DMS153 (cell line): ENCODE measurements at places on chromosomes 12 and 14.

DNA sequence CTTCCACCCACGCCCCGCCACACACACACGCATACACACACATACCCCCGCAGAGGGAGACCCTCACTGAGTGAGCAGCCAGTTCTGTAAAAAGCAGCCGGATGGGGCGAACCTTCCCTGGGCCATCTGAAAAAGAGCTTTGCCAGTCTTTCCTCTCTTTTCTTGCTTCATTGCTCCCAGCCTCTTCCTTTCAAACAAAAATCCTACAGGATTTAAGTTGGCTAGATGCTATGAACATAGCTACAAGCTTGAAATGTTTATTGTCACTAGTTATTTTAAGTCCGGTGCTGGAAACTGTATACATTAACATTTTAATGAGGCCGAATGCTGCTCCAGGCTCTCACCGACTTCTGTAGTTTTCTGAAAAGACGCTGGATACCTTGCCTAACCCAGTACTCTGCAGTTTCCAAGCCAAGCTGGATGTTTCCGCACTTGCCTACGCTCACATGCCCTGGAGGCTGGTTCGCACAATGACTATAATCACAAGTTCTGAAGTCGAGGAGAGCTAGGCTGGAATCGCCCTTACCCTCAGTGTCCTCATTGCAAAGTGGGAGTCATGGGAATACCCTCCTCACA lies 39.2 kb downstream of the LTBP2 start:
- no peak for DNase-seq

GRCh38 chr14:52380294-52380693 lies 66.2 kb downstream of the PTGER2 start:
- no peak for DNase-seq

GRCh38 chr14:96634896-96635295 lies 132.7 kb downstream of the PAPOLA start:
- no peak for DNase-seq

DNA sequence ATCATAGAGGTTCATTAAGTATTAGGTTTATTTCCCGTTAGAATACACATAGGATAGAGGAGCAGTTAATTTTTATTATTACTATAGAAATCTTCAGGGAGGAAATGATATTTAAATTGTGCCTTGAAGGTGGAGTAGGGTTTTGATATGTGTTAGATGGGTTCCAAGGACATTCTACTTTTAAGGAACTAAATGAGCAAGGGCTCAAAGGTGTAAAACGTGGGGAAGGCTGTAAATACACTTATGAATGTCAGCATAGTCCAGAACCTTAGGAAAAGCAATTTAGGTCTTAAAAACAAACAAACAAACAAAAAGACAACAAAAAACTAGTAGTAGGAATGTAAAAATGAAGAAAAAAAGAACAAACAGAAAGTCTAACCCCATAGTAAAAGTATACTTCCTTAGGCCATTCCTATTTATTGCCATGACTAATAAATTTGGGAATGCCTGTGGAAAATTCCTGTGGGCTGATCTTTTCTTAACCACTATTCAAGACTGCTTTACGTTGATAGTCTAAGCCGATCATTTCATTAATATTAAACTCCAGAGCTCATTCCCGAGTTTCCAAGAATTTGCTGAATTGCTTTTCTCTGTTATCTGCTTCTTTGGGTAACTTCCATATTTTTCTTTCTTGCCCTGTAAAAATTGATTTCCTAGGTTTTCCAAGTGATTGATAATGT lies 180.3 kb downstream of the RAD51B start:
- no peak for DNase-seq

GRCh38 chr14:38038986-38039385 lies 168.7 kb upstream of the SSTR1 start:
- no peak for DNase-seq

DNA sequence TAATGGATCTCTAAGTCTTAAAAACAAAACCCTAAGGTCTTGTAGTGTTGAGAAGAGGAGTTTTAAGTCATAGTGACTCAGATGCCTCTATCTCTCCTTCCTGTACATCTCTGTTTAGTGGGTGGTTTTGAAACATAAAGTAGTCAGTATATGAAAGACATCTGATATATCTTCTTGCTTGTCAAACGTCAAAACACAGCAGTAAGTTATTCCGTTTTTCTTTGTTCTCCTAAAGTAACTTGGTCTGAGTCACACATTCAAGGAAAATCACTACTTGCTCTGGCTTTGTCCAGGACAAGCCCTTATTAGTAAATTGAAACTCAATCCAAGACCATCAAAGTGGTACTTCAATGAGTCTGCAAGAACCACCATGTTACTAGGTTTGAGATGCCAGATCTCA lies 1172.5 kb downstream of the BCL11B start:
- no peak for DNase-seq

GRCh38 chr14:51394384-51394783 lies 154.3 kb downstream of the TMX1 start:
- peak; percentile 73 for DNase-seq

GRCh38 chr12:89884952-89885351 lies 176.3 kb upstream of the ATP2B1 start:
- no peak for DNase-seq

- DNase-seq: peak; percentile 57
Observed at GRCh38 chr12:12334367-12335040, 15.5 kb downstream of the MANSC1 start.

DNA sequence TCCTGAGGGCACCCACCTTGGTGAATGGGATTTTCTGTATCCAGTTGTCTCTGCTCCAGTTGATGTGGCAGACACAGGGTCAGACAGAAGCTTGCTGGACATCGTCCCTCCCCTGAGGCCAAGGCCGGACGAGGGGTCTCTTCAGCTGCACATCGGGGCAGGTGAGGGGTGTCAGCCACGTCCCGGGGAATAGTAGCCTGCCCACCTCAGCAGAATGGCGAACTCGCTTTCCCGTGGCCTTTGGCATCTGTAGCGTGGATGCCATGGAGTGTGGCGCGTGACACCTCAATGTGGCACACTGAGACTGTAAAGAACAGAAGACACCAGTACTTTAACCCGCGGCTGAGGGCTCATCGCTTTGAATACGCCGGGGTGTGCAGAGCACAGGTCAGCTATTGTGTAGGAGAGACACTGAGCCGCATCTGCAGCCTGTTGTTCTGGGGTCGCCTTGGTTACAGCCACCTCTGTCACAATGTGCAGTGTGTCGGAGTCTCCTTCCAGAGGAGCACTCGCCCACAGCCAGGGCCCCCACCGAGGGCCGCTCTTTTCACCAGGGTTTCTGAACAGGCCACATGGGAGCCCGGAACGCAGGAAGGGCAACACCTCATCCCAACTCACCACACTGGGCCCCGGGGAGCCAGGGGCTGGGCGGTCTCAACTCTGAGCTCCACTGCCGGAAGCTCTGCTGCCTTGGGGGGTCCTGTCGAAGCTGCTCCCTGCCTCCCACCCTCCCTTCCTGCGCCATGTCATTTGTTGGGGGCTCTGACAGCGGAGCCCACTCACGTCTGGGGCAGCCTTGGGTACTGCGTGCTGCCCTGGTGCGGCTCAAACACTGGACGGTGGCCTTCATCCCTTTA lies 77.0 kb downstream of the ADGRD1 start:
- DNase-seq: no peak

DNA sequence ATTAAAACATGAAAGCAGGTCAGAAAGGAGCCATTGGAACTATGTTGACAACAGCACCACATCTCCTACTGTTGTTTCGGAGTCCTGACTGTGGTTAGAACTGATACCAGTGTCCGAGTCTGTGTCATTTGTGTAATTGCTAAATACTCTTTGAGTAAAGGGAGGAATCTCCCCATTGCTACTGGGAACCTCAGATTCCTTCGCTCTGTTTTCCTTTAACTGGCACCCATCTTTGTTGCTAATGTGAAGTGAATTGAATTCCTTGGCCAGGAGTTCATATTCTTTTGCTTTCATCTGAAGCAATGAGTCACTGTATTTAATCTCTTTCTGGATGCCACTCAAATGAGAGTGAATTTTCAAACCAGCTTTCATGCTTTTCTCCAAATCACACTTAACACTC lies 31.5 kb downstream of the RASSF9 start:
- DNase-seq: no peak

- no peak for DNase-seq
Observed at GRCh38 chr12:29211696-29212095, 62.6 kb downstream of the FAR2 start.

DNA sequence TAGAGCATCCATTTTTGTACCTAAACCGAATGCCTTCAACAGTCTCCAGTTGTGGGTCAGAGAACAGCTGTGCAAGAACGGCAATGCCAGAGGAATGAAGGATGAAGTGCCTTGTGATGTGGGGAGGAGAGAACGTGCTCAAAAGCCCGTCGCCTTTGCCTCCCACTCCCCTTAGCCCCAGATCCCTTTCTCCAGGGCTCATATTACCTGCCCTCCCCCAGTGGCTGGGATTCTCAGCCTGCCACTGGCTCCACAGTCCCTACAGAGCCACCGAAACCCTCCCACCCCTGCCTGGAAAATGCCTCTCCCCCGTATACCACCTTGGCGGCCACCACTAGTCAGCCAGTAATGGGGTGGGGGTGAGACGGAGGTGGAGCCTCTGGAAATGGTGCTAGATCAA lies 158.5 kb downstream of the ZFP36L1 start:
- DNase-seq: no peak

DNA sequence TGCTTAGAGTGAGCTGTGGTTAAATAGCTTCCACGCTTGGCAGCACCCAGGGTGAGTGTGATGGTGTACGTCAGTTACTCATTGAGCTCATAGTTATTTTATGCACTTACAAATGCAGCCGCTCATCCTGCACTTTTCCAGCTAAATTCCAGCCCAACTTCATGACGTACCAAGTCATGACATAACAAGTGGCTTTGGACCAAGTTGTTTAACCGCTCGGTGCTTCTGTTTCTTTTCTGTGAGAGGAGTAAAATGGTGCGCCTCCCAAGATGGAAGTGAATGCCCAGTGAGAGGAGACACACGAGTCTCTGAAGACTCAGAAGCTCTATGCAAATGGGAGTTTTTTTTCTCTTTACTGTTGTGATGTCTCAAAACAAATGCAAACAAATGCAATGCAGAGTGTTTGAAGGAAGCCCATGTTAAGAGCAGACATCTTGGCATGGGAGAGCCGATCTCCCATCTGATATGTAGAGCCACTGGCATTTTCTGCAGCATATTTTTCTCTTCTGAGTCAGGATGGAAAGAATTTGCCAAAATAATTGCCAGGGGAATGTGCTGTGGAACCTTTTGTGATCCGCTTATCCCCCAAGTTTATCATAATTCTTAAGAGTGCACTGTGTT lies 72.2 kb downstream of the FBXW8 start:
- no peak for DNase-seq

- DNase-seq: no peak
Observed at GRCh38 chr14:51242545-51243490, 2.8 kb downstream of the TMX1 start.

- DNase-seq: no peak
Observed at GRCh38 chr14:105028251-105028927, 7.5 kb upstream of the CDCA4 start.

- no peak for DNase-seq
Observed at GRCh38 chr14:104135121-104135903, 3.1 kb upstream of the KIF26A start.
